ENCODE measurements at places on chromosomes 5 and 9.
A peak's percentile ranks its signal among the peaks of the same experiment; 100 is the strongest.

- DNase-seq, result no peak
Observed at GRCh38 chr5:141590127-141590526, 28.7 kb downstream of the DIAPH1 start.

DNA sequence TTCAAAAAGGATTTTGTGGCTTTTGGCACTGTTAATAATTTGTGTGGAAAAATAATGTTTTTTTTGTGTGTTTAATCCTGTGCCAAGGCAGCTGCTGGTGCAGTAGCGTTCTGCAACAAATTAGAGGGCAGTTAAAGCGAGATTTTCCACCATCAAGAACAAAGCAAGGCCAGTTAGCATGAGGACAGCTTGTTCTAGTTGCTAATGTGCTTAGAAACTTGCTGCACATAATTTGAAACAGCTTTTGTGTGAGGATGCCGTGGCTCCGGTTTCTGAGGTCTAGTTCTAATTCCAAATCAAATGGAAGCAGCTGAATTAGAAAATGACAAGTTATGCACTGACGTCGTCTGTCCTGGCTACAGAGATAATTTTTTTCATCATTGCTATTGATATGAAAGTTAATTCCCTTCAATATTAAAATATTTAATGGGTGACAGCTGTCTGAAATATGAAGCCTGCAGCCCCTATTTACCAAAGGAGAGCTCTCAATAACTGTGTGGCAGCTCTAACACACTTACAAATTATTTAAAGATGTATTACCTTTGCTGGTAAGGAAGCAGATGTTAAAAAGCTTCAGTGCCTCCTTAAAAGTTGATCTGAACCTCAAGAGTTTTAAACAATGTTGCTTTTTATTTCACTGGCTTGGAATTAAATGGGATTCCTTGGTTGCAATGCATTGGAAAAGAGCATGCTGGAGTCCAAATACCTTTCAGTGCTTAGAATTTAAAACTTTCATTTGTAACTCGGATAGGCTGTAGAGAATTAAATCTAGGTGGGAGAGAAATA lies 128.6 kb downstream of the SPATA31D1 start:
- DNase-seq, result peak; percentile 3

DNA sequence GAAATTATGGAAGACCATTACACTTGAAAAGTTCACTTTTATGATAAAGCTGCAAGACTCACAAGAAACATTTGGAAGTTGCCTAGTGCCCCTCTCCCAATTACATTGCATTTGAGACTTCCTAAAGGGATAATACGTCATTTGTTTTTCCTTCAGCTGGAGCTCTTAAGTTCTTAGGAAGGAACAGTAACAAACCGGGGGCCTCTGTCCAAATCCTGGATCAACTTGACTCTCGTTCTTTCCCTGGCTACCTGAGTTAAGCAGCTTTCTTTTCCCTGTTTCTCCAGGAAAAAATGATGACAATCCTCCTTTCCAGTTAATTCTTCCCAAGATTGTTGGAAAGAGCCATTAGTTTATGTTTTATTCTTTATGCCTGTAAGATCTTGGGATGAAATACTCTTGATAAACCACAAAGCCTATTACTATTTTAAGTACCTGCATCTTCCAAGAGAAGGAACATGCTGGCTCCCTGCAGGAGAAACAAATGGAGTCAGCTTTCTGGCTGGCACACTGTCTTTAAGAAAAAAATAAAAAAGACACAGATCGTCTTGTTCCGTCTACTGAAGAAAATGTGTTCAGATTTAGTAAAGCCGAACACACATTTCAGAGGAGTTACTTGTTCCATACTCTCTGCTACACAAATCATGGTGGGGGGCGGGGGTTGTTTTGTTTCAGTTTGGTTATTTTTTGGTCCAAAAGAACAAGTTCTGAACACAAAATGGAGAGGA lies 297.9 kb downstream of the EFNA5 start:
- no peak for DNase-seq

- DNase-seq, result no peak
Observed at GRCh38 chr5:179504600-179505396, 45.6 kb upstream of the RUFY1 start.

GRCh38 chr9:125485471-125486151 lies 221.4 kb downstream of the MAPKAP1 start:
- DNase-seq, result no peak

DNA sequence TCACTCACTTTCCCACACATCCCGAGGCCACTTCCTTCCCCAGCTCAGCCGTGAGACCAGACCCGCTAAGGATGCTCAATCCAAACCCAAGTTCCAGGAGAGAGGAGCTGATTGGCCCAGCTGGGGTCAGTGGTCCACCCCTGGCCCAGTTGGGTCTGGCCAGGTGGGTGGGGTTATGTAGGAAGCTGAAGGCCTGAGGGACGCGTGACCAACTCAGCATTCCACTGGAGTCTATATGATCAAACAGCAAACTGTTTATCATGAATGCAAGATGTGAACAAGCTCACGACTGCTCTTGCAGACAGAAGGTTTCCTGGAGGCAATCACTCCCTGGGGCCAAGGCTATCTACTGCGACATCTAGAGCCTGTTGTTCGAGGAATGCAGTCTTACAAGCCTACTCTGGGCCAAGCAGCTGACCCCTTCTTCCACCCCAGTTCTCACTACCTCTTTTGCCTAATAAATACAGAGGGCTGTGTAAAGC lies 4.9 kb upstream of the RAPGEF1 start:
- DNase-seq, result no peak

- DNase-seq, result no peak
Observed at GRCh38 chr5:89934069-89934468, 475.5 kb downstream of the CETN3 start.

DNA sequence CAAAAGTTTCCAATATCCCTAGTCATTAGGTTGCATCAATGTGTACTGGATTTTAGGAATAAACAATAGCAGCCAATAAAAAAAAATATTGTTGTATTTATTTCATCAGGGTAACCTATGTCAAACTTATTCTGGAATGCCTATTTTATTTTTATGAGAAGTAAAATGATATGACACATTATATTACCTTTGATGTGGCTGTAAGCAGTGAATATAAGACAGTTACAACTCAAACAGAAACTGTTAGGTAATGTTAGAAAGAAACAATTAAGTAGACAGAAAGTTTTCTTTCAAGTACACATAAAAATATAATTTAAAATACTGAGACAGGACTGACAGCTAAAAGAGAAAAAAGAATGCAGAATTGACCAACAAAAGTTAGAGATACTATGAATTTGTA lies 65.5 kb downstream of the GNG10 start:
- DNase-seq, result no peak

GRCh38 chr9:37309136-37309535 lies 113.4 kb upstream of the GRHPR start:
- DNase-seq, result no peak

DNA sequence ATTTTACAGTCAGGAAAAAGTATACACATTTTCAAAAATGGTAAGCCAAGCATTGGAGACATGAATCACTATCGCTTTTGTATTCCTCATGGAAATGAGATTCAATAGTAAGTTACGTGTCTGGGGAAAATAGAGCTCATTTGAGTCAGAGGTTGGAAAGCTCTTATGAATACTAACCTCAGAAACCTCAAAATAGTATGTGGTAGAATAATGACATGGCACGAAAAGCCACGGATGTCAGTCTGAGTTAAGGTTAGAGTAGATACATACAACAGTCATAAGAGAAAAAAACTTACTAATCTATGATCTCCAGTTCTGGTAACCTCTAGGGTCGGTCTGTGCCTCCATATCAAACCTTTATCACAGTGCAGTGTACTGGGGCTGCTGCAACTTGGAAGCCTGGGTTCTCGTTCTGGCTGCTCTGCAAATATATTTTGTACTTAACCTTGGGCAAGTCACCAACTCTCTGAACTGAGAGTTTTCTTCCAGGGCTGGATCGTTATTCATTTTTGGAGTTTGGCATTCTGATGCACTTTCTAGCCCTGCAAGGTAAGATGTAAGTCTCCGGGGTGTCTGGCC lies 31.8 kb downstream of the MAP1B start:
- DNase-seq, result no peak

DNA sequence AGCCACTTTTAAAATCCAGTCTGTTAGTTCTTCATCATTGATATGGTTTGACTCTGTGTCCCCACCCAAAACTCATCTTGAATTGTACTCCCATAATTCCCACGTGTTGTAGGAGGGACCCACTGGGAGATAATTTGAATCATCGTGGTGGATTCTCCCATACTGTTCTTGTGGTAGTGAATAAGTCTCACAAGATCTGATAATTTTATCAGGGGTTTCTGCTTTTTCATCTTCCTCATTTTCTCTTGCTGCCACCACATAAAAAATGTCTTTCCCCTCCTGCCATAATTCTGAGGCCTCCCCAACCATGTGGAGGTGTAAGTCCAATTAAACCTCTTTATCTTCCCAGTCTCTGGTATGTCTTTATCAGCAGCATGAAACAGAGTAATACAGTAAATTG lies 26.9 kb upstream of the SH3TC2 start:
- no peak for DNase-seq

DNA sequence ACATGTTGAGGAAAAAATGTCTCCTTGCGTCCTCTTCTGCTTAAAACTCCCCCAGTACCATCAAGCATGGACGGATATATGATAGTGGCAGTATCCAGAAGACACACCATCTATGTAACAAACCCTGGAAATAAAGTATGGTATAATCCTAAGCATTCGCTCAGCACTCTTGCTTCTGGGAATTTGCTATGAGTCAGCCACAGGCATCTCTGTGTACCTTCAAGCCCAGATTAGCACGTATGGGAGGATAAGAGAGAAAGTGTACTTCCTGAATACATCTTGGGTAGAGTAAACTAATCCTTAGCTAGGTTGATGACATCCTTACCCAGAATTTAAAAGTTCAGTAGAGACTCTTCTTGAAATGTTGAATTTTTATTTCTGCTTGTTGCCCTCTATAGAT lies 71.2 kb downstream of the GHR start:
- DNase-seq, result no peak

DNA sequence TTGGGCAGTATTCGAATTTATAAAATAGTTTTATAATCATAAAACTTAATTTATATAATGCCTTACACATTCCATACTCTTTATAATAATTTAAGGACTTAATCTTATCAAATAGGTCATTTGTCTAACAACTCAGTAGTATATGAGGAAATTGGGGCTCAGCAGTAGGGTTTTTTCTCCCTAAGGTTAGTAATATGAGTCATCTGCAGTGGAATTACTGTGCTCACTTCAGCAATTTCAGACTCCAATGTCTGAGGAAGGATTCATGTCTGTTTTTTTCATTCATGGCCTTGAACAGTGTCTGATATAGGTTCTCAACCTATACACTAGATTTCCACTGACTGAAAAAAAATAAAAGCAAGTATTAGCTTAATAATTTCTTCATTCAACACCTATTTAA lies 7.4 kb downstream of the DMRTA1 start:
- DNase-seq, result no peak

GRCh38 chr9:81532251-81532650 lies 157.1 kb downstream of the TLE1 start:
- no peak for DNase-seq

DNA sequence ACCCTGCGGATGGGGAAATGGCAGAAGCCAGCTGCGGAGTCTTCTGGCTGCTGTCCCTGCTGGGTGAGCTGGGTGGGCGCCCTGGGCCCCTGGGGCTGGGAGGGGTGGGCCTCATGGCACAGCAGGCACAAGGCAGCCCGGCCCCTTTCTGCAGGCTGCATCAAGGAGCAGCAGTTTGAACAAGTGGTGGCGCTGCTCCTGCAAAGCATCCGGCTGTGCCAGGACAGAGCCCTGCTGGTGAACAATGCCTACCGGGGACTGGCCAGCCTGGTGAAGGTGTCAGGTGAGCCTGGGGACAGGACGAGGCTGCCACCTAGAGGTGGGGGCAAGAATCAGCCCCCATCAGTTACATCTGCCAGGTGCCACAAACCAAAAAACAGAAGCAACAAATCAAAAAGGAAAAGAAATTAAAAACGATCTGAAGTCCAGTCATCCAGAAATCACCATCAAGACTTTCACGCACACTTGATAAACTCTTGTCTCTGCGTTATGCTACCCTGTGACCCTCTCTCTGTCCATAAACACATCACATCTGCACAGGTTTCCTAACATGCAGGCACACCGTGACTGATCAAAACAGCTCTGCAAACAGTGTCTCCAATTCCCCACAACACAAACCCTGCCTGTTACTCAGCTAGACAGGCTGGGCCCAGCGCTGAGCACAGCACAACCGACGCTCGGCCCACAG lies 13.9 kb downstream of the REXO4 start:
- peak; percentile 34 for DNase-seq

DNA sequence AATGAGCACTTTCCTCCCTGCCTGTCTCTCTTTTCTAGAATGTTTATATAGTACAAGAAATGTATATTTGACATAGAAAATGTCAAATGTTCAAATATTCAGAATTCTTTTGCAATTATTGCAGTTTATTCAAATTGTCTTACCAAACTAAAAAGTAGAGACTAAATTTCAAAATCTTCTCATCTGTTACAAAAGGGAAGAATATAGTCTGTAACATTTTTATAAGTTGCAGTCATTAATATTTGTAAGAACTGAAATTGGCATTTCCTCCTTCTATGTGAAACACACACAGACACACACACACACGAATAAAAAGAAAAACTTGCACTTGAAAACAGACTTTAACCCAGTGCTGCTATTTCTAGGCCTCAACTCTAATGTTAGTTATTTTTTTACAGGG lies 56.4 kb downstream of the NR3C1 start:
- no peak for DNase-seq

- no peak for DNase-seq
Observed at GRCh38 chr9:133839822-133840329, 101.7 kb upstream of the SARDH start.

DNA sequence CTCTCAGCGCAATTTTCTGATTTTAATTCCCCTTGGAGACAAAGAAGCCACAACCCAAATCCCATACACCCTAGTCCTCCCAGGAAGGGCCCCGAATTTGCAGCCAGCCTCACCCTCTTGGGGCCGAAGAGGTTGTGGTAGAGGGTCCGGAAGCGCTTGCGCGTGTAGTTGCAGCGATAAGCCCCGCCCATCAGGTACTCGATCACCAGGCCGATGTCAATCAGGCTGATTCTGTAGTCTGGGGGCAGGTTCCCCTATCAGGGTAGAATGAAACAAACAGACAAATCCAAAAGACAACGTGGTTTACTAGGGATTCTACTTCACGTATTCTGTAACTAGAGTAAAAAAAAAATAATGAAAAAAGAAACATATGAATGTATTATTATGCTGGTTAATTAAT lies 210.6 kb upstream of the KLF9 start:
- no peak for DNase-seq

DNA sequence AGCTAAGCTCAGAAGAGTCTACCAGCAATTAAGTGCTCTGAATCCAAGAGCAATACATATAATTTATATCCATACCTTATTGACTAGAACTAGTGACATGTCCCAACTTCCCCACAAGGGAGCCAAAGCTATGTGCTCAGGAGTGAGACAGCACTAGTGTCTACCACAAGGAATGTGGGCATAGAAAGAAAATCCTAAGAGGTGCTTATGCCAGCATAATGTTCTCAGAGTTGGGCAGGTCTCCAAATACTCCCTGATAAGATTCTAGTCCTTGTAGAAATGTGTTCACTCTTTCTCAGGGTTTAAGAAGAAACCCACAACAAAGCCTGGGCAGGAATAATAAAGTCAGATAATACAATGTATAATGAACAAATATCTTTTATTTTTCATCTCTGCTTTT lies 275.1 kb downstream of the BRINP1 start:
- DNase-seq, result no peak
